ENCODE measurements at places on chromosomes 1 and 21. TPM values are rescaled to one million over a fixed set of nuclear protein-coding genes. Genes with fewer than 3 reads are reported as not detected.

DNA sequence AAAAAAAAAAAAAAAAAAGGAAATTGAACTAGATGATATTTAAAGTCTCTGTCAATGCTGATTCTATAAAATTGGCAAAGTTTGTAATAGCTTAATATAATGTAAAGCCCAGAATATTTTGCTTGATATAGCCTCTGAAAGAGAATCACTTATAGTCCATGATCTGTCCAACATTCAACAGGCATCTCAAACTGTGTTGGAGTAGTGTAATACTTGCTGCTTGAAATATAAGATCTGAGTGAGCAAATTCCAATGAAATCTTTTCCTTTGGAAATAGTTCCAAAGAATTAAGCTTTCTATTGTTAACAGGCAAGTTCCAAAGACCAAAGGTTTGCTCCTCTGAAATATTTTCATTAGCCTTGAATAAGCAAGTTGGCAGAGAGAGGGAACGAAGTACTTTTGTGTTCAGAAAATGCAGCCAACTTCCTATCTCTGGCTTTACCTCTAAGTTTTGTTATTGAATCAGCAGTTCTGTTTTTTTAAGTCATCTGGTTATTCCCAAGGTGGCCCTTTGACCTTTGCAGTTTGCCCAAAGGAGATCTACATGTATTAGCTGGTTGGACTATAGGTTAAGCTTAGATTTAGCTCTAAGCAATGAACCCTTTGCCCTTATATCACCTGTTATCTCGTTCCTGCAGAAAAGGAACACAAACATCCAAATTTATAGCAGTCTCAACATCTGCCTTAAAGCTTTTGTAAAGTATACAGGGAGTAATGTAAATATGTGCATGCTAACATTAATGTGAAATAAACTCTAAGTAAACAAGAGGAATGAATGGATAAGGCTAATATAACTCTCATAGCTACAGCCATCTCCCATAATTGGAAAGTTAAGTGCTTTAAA is 24.4 kb upstream of the CEP350 start:
- DNase-seq: no peak

DNA sequence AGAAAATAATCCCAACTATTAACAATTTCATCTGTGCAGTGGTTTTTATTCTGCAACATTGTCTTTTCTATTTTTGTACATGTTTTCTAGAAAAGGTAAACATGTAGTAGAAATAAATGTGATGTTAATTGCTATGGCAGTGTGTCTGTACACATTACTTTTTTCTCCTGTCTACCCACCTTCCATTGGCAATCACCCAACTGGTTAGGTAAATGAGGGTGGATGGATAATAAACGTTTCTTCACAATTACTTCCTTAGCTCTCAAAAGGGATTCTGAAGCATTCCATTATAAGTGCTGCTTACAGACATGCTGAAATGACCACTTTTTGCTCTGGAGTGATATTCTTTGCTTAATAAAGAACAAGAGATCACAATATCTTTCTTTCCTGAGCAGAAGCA is 61.4 kb downstream of the MAGI3 start:
- DNase-seq: no peak

MPZ gene
- total RNA-seq: 0.60 TPM

DNA sequence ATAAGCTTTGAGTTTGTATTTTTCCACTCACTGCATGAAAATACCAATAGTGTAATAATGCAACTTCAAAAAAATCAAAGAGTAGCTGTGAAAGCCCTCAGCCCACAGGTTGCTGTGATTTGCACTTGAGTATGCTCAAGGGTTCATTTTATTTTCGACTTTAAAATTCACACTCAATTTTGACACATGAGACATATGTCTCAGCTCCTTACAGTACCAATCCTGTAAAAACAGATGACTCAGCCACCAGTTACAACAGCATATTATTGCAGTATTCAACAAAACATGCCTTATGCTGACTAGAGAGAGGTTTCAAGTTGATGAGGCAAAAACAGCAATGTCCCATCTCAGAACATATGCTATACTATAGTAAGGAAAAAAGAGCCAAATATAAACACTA is 66.1 kb downstream of the CYYR1 start:
- DNase-seq: peak; percentile 24

DNA sequence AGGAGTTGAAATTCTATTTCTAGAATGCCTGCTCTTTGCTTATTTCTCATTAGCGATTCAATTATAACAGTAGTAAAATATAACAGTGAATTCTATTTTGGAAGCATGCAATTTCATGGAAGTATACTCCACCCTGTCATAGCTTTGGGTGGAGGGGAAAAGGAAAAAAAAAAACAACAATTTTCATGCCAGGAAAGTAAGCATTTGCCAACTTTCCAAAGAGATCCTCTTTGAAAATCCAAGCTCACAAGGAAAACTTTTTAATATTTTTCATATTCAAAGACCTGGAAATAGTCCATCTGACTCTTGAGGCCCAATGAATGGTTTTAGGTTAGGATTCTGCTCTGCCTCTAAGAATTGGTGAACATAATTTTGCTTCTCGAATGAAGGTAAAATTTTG is 134.5 kb downstream of the PTPN14 start:
- DNase-seq: no peak

DNA sequence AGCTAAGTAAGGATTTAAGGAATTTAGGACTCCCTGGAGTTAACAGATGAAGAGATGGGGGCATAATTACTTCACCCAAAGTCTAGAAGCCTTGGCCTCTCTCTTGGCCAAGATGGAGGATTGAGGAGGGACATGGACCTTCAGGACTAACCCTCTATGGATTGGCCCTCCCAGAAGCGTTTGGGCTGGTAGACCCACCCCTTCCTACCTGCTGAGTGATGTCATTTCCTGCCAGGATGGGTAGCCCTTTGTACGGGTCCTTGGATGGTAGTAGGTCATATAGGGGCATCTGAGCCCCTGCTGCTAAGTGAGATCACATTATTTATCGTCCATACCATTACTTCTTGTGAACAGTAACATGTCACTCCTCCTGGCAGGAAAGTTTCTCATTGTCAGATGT is 17.7 kb downstream of the LURAP1 start:
- DNase-seq: no peak

- peak; percentile 75 for DNase-seq
Observed at GRCh38 chr1:203216274-203217138, 13.0 kb downstream of the CHIT1 start.

GRCh38 chr1:202104073-202104472 is 18.6 kb upstream of the GPR37L1 start:
- no peak for DNase-seq

ATXN7L2 gene
- 0.65 TPM for total RNA-seq

- DNase-seq: no peak
Observed at GRCh38 chr1:15068997-15069396, 84.5 kb upstream of the TMEM51 start.

DNA sequence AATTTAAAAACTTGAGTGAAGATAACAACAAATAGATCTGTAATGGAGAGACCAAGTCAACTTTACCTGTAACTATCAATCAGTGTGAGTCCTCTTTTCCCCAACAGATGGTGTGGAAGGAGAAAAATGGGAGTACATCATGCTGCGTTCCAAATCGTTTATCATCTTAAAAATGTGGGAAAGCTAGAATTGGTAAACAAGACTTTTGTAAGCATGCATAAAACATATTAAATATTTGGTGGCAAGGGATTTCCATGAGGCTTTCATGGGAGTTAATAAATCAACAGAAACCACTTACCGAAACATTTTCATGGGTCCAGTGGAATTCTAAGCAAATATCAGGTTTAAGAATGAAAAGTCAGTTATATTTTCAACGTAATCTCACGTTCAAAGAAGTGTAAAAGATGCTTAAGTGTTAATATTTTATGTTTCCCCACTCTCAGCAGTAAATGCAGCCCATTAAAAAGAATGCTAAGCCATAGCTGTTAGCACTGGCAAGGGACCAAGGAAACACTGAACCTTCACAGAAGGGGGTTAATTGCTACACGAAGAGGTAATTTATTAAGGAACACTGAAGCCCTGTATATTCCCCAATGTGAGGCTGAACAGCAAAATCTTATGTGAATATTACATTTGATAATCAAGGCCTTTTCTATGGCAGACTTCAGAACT is 117.0 kb downstream of the ZC3H11B start:
- DNase-seq: no peak

DNA sequence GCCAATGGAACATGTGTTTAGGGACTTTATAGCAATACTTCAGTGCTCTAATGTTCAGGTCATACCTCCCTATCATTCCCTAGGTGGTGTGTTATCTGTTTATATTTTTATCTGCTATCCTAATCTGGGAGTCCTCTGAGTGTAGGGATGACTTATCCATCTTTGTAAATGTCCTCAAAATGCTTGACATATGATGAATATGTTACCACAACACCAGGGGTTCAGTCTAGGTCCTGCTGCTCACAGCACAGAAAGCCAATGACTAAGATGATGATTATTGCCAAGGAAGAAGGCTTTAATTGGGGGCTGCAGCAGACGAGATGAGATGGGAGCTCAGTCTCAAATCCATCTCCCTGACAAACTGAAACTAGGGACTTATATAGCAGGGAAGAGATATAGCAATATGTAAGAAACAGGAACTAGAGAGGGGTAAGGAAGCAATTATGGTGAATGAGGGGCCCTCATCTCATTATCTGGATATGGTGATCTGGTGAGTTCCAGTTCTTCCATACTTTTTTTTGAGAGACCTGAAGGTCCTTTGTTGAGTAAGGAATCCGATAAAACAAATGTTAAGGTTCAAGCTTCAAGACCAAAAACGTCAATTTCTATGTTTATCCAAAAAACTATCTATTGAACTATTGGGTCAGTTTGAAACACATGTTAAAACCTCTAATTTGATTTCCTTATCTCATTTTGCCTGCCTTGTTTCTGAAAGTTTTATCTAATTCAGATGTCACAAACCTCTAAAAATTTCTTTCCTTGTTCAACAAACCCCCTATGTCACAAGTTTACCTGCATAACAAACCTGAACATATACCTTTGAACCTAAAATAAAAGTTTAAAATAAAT is 256.7 kb upstream of the CACYBP start:
- DNase-seq: no peak

- no peak for DNase-seq
Observed at GRCh38 chr1:63738772-63739171, 35.0 kb upstream of the ROR1 start.

DNA sequence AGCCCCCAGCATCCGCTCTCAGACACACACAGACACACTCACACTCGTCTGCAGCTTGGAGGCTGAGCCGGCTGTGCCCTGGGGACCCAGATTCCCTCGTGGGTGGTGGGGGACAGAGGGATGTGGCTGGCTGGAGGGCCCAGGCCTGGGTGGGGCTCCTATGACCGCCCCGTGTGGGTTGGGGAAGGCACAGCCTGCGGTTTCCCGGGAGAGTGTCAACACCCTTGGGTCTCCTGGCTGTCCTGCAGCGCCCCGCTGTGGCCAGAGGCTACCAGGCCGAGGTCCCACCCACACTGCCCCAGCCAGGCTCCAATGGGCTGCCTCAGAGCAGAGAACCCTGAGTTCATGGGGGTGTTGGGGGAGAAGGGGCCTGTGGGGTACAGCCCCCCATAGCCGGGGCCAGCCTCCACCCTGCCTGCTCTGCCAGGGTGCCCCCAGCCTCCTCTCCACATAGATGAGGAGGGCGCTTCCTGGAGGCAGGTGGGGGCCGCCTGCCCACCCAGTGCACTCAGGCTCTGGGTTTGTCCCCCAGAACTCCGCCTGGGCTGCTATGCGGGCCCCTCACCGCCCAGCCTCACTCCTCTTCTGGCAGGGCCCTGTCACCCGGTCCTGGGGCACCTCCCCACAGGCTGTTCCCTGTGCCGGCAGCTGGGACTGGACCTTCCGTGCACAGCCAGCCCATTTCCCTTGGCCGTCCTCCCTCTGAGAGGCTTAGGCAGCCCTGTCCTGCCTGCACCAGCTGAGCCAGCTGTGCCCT is at the start of gene TTC34:
TSS of gene TTC34 (minus strand) at position 159 of the 757 bp plus-strand sequence. CDS start 866 bp downstream, outside the sequence.
- DNase-seq: peak; percentile 31

L1TD1 gene
- not detected for total RNA-seq

TXNIP gene
- total RNA-seq: 81.9 TPM

- DNase-seq: no peak
Observed at GRCh38 chr1:66050633-66051032, 257.9 kb downstream of the PDE4B start.

GRCh38 chr1:16921391-16922185 is at the start of gene CROCC:
TSS of gene CROCC (plus strand) at chr1:16921931. CDS start at chr1:16922019, 88 bp downstream.
- DNase-seq: peak; percentile 68

DNA sequence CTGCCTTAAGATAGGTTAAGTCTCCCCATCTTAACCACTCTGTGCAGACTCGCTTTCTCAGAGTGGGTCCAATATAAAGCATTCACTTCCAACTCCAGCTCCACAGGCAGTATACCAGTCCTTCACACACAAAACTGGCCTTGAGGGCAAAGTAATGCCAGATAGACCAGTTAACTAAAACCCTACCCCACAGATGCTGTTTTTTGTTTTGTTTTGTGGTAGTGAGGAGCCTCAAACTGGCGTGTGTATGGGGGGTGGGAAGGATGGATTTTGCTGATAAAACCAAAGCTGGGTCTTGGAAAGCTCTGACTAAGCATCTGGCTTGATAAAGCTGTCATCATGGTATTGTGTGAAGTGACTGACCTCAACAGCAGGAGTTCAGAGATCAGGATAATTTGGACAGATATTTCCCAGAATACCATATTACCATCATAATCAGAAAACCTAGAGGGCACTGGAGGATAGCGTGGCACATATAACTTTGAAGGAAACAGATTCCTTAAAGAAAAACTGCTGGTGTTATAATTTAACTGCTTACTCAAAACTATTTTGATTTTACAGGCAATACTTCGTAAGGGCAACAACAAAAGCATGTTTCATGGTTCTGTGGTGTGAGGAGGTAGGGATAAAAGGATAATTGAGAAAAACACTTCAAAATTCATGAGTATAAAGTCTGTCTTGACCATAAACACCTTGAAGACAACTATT is 29.6 kb upstream of the CPLANE2 start:
- peak; percentile 83 for DNase-seq

DNA sequence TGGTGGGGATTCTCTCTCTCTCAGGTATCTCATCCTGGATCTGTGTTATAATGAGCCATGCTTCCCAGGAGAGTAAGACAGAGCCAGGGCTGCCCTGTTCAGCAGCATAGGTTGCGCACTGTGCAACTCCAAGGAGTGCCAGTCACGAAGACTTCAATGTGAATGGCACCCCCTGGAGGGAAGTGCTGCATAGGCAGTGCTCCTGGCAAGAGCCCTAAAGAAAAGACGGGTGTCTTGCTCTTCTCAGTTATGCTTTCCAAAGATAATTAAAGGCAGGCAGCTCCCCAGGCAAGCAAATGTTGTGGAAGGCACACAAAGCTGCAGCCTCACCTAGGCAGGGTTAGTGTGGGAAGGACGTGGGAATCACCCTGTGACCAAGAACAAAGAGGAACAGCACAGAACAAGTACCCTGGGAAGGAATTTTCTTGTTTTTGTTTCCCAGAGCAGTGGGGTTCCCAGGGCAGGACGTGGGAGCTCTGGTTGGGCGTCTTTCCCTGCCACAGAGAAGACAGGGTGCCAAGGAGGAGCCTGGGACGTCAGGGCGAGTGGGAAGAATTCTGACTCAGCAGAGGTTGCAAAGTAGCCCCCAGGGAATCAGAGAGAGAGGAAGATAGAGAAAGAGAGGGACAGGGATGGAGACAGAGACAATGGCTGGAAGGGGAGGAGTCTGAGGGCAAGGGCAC is 120.9 kb downstream of the KCNN3 start:
- peak; percentile 31 for DNase-seq

DNA sequence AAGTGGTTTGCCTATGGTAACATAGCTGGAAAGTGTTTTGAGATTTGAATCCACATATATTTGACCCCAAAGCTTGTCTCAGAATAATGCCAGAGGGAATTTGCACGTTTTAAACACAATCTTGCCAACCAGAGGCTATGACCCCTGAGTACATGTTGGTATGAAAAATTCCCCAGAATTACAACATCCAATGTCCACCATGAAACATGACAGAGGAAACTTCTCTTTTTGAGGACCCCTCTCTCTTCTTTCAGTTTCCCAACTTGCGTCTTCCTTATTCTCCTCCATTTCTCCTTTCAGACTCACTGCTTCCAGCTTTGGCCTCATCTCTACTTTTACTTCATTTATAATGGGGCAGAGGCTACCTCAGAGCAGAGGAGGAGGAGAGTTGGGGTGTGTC is 5.5 kb upstream of the KCNJ9 start:
- no peak for DNase-seq

Data from lung microvascular endothelial cell (primary cell).